ENCODE measurements at places on chromosomes 2 and 18.

- DNase-seq: no peak
Observed at GRCh38 chr2:37282746-37283145, 41.9 kb downstream of the PRKD3 start.

- no peak for DNase-seq
Observed at GRCh38 chr2:120014226-120014980, 1.5 kb downstream of the EPB41L5 start.

DNA sequence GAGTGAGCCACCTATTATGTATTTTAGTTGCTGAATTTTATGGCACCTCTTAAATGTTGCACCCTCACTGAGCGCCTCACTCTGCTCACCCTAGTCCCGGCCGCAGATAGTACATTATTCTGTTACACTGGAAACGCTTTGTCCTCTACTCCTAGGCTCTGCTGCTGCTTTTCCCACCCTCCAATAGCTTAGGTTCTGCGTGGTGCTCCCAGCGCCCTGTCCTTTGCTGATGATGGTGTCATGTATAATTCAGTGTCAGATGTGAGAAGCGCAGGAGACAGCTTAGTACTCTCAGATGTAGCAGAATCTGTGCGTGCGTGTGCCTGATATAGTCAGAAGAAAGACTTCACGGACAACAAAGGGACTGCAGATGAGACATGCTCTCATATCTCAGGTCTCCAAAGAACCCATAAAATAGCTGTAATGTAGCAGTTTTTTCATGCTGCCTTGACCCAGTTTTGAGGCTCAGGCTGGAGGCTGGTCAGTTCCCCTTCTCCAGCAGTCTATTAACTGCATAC lies 1.4 kb upstream of the REEP1 start:
- no peak for DNase-seq

- DNase-seq: no peak
Observed at GRCh38 chr2:12637754-12638153, 79.0 kb upstream of the TRIB2 start.

- no peak for DNase-seq
Observed at GRCh38 chr2:67702937-67703336, 305.8 kb downstream of the ETAA1 start.

DNA sequence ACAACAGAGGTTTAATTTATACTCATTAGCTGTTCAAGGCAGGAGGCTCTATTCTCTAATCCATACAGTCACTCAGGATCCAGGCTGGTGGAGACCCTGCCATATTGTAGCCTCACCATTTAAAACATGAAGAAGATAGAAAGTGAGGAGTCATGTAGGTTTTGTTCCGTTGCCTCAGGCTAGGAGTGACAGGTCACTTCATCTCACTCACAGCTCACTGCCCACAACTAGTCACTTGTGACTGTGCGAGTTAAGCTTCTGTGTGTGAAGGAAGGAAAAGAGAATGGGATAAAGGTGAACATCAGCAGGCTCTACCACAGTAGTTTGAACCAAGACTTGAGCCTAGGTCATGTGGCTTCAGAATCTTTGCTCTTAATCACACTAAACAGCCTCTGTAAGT lies 9.0 kb upstream of the IGFBP2 start:
- DNase-seq: no peak

DNA sequence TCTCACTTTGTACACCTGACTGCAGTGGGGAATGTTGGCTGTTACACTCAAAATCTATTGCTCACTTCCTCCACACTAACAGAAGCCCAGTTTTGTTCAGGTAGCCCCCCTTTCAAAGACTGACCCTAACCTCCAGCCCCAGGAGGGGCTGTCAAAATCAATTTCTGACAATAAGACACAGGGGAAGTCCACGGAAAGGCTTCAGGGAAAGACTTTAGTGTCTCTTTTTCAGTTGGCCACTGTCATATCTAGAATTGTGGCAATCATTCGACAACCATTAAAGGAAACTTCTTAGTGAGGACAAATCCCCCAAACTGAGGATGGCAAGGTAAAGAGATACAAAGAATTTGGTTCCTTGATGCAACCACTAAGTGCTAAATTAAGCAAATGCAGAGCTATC lies 59.0 kb downstream of the BARD1 start:
- DNase-seq: no peak

DNA sequence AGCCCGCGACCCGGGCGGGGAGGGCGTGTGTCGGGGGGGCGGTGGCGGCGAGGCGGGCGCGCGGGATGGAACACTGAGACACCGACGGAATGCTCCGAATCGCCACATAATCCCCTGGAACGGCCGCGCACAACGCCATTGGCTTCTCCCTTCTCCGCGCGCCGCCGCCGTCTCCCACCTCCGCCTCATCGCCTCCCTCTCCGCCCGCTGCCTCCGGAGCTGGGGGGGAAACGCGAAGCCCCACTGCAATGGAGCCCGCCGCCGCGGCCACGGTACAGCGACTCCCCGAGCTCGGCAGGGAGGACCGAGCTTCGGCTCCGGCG lies at the start of gene PHLPP1:
Gene PHLPP1, plus strand, starts transcription at position 106 of the 323 bp plus-strand sequence. Its CDS starts 143 bp downstream, at position 249.
- no peak for DNase-seq

DNA sequence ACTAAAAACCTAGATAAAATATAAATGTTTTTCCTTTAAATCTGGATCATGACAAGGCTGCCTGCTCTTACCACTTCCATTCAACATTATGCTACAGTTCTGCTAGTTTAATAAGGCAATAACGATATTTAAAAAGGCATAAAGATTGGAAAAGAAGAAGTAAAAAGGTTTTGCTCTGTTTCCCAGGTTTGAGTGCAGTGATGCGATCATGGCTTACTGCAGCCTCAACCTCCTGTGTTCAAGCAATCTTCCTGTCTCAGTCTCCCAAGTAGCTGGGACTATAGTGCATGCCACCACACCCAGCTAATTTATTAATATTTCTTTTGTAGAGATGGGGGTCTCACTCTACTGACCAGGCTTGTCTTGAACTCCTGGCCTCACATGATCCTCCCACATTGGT lies 40.8 kb downstream of the PROKR1 start:
- DNase-seq: no peak

- DNase-seq: no peak
Observed at GRCh38 chr18:41972067-41972925, 17.3 kb downstream of the PIK3C3 start.

DNA sequence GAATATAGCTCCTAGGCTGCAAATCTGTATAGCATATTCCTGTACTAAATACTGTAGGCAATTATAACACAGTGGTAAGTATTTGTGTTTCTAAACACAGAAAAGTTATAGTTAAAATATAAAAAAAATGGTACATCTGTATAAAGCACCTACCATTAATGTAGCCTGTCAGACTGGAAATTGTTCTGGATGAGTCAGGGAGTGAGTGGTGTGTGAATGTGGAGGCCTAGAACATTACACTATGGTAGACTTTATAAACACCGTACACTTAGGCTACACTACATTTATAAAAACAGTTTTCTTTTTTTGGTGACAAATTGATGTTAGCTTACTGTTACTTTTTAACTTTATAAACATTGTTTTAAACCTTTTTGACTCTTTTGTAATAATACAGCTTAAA lies 226.3 kb downstream of the CCDC85A start:
- no peak for DNase-seq

- no peak for DNase-seq
Observed at GRCh38 chr2:144835634-144836350, 315.9 kb upstream of the ZEB2 start.

GRCh38 chr2:45992021-45992740 lies 305.0 kb upstream of the EPAS1 start:
- DNase-seq: peak; percentile 79

GRCh38 chr2:46269544-46270273 lies 27.5 kb upstream of the EPAS1 start:
- DNase-seq: no peak

- no peak for DNase-seq
Observed at GRCh38 chr2:160646684-160647444, 153.3 kb upstream of the RBMS1 start.

GRCh38 chr18:48795696-48796095 lies 155.1 kb downstream of the SMAD7 start:
- peak; percentile 26 for DNase-seq

DNA sequence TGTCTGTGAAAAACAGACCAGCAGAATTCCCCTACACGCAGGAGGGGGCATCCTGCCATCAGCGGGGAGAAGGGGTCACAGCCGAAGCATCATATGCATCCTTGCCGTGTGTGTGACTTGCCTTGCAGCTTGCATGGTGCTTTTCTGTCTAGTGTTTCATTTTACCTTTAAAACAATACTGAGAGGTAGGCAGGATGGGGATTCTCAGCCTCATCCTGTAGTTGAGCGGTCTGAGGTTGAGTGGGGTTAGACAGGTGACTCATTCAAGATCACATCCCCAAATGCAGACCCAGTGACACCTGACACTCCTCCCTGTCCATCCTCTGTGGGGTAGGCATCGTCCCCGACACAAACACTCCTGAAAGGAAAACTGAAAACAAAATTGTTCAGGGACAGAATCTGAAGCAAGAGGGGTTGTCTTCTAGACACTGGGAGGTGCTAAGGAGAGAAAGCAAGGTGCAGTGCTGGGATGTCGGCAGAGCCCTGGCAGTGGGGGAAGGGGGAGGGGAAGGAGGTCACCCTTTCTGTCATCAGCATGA lies 7.9 kb downstream of the ARL4C start:
- DNase-seq: no peak

DNA sequence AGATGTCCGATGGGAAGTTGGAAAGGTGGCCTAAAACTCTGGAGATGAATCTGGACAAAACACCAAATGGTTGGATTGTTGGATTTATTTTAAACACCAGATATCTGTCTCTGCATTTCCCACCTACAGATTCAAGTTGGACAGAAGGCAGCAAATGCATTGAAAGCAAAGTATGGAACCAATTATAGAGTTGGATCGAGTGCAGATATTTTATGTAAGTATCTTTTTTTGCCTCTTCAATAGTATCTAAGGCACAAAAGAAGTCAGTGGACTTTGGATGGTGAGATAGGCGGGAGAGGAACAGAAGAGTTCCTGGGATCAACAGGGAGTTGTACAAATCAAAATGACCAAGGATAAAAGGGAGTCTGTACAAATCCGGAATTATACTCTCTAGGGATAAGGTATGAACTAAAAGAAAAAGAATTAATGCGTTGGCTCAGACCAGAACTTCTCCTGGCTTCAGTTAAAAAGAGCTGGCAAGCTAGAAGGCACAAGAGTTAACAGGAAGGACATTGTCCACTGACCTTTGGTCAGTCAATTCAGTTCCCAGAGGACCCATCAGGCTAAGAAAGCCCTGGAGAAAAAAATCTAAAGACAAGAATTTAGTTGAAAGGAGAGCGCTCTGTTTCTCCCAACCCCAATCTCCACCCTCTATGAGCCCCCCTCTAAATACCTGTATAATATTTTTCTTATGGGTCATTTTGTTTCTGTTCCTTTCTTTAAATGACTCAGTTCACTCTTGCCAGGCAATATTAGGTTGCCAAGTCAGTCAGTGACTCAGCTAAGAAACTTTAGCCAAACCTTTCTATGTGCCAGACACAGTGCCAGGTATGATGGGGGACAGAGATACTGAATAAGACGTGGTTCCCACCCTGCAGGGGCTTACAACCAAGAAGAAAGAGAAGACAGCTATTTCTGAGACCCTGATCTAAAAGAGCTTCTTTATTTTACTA lies 29.1 kb downstream of the CPO start:
- no peak for DNase-seq

DNA sequence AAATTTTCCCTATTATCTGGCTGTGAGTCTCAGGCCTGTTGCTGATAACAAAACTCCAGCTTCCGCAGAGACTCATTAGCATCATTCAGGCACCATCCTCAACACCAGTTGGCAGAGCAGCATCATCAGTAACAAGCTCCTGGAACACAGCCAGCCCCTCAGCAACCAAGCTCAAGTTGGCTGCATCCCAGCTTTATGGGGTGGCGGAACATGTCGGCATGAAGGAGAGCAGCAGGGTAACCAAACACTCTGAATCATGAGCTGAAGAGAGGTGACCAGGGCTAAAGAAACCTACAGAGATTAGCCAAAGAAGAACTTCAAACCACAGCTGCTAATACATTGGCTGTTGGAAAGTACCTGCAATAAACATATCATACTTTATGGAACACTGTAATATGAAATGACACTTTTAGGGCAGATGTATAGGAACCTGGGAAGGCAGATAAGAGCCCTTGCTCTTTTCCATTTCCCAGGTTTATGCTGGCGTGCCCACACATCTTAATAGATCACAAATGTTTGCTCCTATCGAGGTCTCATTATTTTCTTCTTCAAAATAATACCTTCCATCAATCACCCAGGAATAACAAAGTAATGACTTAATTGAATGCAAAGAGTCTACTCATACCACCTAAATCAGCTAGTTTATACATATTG lies 63.8 kb downstream of the PDE11A start:
- DNase-seq: no peak

DNA sequence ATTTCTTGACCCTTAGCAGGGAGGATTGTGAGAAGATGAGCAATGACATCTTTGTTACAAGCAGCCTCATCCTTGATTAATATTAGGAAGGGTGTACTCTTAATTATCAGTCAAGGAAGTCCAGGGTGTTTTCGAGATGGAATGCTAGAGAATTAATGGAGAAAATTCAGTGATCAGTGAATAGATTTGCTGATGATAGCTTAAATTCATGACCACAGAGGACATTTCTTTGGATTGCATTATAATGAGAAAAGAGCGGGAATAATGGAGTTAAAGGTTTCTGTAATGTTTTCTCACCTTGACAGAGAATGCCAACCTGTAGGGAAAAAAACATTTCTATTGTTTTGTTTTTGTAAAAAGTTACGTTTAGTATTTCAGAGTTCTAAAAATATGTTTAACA lies 249.9 kb downstream of the LTBP1 start:
- DNase-seq: no peak

GRCh38 chr2:120802867-120803484 lies 67.3 kb downstream of the GLI2 start:
- no peak for DNase-seq

DNA sequence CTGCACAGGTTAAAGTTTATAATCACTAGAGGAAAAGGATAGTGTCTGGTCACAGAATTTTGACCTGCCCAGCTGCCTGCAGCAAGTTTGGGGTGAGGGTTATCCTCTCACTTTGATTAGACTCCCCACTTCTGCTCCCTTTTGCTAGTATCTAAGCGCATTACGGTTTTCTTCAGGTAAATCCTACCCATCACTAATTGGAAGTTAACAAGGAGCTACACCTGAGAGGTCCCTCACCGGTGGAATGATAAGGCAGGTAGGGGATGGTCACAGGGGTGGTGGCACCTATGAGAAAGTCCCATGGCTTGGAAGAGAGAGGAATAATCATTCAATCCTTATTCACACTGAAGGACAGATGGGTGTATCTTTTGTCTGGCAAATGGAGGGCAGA lies 7.6 kb downstream of the BCL2 start:
- DNase-seq: no peak

GRCh38 chr2:44084850-44085249 lies 83.8 kb upstream of the PPM1B start:
- DNase-seq: no peak

DNA sequence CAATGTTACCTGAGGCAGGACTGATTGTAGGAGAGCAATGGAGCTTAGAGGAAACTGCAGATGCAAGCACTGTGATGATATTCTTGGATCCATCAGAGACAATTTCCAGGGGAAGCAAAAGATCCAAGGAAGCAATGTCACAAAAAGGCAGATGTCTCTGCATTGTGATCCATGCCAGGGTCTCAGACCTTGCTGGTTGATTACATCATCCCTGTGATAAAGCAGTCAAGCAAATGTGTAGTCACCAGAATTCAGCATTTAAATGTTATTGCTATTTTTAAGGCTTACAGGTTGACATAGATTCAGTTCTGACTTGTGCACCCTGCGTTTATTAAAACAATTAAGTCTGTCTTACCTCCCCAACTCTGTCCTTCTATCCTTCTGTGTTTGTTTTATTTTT lies 56.8 kb upstream of the CCDC85A start:
- no peak for DNase-seq
